Retina (tissue), 1 donor: ENCODE measurements at places on chromosomes 4 and X.

DNA sequence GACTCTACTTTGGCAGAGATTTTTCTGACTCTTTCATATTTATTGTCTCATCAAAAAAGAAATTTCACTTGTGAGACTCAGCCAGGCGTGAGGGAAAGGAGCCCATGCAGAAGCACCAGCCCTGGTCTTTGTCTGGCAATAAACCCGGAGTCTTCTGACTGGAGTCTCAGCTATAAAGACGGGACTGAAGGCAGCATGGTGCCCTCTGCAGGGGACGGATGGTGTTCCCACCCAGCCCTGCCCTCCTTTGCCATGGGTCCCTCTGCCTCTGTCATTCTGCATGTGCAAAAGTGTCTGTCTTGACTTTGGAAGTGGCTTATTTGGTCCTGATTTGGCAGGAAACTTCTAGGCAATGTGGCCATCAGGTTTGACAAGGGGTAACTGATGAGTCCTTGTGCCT, 14.2 kb downstream of the ZNF185 start:
- DNase-seq = no peak

DNA sequence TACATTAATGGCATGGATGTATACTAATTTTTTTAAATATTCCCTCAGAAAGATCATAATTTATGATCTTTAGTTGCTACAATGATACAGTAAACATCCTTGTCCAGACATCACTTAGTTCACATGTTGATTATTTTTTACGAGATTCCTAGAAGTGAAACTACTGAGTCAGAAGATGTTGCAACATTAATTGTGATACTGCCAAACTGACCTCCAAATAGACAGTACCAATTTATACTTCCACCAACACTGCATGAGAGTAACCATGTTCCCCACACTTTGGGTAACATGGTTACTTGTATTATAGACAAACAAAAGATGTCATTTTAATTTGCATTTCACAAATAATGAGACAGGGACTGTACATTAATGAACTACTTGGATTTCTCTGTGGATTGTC, 19.6 kb downstream of the RCHY1 start:
- DNase-seq = no peak

GRCh38 chrX:2479420-2479780, 21.4 kb downstream of the DHRSX start:
- no peak for DNase-seq

- DNase-seq = no peak
Observed at GRCh38 chr4:146329050-146329716, 114.8 kb downstream of the REELD1 start.

DNA sequence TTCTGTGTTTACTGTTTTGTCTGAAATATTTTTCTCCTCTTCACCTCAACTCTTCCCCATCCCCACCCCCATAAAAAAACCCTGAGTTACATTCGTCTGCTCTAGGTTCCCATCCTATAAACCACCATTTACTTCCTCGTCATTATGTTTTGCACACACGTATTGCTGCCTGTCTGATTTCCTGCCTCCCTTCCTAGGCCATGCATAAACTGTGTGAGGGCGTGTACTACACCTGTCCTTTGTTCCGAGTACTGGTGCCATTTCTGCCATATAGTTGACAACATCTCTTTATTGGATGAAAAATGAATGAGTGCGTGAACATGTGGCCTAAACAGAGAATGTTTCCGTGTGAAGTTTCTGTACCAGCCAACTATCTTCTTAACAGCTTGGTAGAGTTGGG, 258.5 kb upstream of the FAT1 start:
- no peak for DNase-seq

DNA sequence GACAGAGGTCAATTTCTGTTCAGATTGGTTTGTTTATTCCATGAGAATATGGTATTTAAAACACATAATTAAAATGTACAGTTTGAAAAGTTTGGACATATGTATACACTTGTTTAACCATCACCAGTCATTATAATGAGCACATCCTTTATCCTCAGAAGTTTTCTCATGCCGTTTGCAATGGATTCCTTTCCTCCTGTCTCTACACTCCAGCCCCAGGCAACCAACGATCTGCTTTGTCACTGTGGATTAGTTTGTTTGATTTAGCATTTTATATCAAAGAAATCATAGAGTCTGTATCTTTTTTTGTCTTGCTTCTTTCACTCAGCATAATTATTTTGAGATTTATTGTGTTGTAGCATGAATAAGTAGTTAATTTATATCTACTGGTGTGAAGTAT, 243.0 kb upstream of the TRAM1L1 start:
- no peak for DNase-seq

DNA sequence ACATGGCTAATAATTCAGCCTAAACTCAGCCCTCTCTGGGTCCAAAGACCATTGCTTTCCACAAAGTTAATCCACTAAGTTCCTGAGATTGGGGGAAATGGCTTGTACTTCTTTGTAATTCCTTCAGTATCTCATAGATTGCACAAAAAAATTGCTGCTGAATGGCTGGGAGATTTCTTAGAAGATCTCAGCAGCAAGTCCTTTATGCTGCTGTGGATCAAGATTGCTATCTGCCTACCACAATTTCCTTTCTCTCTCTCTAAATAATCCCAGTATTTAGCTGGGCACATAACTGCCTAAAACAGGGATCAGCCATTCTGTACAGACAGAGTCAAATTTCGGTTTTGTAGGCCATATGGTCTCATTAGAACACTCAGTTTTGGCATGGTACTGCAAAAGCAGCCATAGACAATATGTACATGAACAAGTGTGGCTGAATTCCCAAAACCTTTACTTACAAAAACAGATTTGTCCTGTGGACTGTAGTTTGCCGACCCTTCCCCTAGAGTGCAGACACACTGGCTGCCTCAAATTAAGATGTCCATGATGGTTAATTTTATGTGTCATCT, 18.5 kb upstream of the HOPX start:
- no peak for DNase-seq

GRCh38 chr4:127131527-127131926, 501.2 kb upstream of the INTU start:
- no peak for DNase-seq

DNA sequence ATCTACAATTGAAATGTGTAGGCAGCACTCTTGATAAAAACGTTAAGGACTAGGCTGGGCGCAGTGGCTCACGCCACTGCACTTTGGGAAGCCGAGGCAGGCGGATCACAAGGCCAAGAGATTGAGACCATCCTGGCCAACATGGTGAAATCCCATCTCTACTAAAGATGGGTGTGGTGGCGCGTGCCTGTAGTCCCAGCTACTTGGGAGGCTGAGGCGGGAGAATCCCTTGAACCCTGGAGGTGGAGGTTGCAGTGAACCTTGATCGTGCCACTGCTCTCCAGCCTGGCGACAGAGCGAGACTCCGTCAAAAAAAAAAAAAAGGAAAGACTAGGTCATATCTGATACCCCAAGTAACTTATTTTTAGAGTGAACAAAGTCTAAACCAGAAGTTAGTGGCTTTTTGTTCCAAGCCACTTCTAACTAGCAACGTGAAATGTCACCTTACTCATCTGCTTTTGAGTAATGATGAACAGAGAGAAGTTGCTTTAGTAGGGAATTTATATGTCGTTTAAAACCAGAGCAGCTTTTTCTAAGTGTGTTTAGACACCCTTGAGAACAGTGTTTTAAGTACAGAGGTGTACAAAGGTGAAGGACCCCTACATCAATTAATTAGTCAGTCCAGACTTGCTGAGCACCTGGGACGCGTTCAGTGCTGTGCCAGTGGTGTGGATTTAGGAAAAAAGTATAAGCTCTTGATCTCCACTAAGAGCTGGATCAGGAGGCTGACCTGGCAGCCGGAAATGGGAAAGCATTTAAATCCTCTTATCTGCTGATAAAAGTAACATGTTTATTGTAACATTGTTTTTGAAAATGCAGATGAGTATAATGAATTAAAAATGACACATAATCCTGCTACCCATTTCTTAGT, 23.5 kb downstream of the SPRY1 start:
- no peak for DNase-seq

GRCh38 chr4:39046249-39046648, 14.0 kb upstream of the TMEM156 start:
- no peak for DNase-seq

GRCh38 chr4:17687237-17687857, 72.9 kb downstream of the MED28 start:
- DNase-seq = no peak

- DNase-seq = peak; percentile 35
Observed at GRCh38 chr4:157300701-157301100, 80.2 kb downstream of the GRIA2 start.

GRCh38 chr4:1642196-1642951, 41.7 kb downstream of the FAM53A start:
- DNase-seq = no peak

- DNase-seq = no peak
Observed at GRCh38 chr4:118290951-118291350, 61.9 kb downstream of the PRSS12 start.

GRCh38 chr4:74267998-74268606, 40.2 kb upstream of the EPGN start:
- DNase-seq = no peak
